ENCODE measurements at places on chromosomes 3 and 15. TPM values are rescaled to one million over a fixed set of nuclear protein-coding genes. Genes with fewer than 3 reads are reported as not detected.

- no peak overlapping the region for H3K4me3 ChIP-seq
- no peaks in the 10 kb centered on the region for H3K4me1 ChIP-seq
- H3K27ac ChIP-seq = no peak overlapping the region
- H3K27me3 ChIP-seq = no peaks in the 10 kb centered on the region
Measured at GRCh38 chr3:36193448-36193847, 186.9 kb upstream of the STAC start.

The PP2D1 gene
- total RNA-seq = not detected

The ZFAND6 gene
- total RNA-seq = 43.5 TPM

DNA sequence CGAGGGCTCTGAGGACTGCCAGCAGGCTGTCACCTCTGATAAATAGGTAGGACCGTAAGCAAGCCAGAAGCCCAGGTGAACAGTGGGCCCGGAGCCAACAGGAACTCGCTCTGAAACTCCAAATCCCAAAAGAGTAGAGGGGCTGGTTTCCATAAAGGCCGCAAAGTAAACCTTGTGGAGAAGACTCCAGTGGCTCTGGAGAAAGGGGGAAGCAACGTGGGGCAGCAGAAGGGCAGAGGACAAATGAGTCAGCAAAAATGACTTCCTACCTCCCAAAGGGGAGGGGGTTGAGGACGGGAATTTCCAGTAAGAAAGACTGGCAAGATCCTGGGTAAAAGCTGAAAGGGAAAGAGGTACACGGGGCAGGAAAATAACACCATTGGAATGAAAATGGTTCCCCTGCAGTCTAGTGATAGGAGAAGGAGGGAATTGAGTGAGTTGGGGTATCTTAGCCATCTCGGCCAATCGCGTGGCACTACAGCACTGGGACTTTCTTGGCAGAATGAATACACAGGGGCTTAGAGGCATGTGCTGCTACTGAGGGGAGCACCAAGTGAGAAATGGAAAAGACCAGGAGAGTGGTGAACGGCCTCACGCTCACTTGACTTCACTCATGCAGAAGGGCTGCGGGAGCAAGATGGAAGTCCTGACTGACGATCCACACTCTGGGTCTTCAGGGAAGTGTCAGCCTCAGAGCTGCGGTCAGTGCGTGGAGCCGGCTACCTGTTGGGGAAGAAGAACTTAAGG, 33.2 kb downstream of the BMF start:
- H3K4me3 ChIP-seq = no peak overlapping the region
- no peaks in the 10 kb centered on the region for H3K36me3 ChIP-seq
- no peaks in the 10 kb centered on the region for H3K27me3 ChIP-seq
- H3K27ac ChIP-seq = no peak overlapping the region

GRCh38 chr3:11480663-11481298, 162.9 kb downstream of the VGLL4 start:
- H3K4me3 ChIP-seq = no peak overlapping the region
- H3K36me3 ChIP-seq = no peaks in the 10 kb centered on the region
- H3K27me3 ChIP-seq = no peaks in the 10 kb centered on the region
- H3K4me1 ChIP-seq = peaks cover 40% of the 10 kb centered on the region

GRCh38 chr3:179473565-179473964, 22.3 kb upstream of the GNB4 start:
- H3K36me3 ChIP-seq = no peaks in the 10 kb centered on the region
- no peak overlapping the region for H3K27ac ChIP-seq
- no peak for DNase-seq
